ENCODE measurements at places on chromosomes 3 and 15.
A peak's percentile ranks its signal among the peaks of the same experiment; 100 is the strongest.

- DNase-seq: no peak
Measured at GRCh38 chr15:61336026-61336638, 107.0 kb upstream of the RORA start.

GRCh38 chr15:64842096-64842939 lies 603 bp downstream of the PLEKHO2 start:
- DNase-seq: no peak

GRCh38 chr3:63228677-63229076 lies 49.4 kb upstream of the SYNPR start:
- no peak for DNase-seq

DNA sequence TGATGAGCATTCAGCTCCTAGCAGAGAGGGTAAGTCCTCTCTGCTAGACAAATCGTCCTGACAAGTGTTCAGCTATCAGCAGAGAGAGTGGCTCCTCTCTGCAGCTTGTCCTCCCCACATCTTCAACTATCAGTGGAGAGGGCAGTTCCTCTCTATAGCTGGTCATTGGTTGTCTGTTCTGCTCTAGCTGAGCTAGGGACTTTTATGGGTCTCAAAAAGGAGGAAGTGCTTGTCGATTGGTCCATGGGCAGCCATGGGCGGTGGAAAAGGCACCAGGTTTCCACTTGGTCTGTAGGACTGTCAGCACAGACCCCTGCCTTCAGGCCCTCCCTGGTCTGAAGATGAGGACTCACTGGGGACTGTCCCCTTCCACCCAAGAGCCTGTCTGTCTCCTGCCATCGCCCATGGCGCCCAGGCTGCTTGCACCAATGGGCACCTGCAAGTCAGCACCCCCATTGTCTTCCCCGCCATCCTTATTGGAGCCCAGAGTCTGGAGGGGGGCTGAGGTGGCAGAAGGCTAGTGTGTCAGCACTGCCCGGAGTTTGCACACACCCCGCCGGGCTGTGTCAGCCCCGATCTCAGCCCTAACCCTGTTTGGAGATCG lies 264.7 kb downstream of the ZBBX start:
- DNase-seq: peak; percentile 49

DNA sequence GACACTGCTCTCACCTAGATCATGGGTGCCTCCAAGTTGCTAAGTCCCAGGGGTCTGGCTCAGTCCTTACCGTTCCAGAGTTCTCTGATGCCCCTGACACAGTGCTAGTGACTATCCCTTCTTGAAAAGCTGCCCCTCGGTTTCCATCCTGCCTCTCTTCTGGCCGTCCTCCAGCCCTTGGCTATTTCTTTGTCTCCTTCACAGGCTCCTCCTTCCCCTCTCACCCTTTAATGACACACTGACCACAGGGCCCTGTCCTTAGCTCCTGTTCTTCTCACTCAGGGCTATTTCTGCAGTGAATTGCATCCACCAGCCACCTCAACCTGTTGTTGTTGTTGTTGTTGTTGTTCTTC lies 31.1 kb downstream of the SLC28A1 start:
- no peak for DNase-seq

Data from upper lobe of right lung (tissue), 1 donor.